C1 segment of cervical spinal cord (tissue), 14 donors: ENCODE measurements at places on chromosomes 7 and 10.

DNA sequence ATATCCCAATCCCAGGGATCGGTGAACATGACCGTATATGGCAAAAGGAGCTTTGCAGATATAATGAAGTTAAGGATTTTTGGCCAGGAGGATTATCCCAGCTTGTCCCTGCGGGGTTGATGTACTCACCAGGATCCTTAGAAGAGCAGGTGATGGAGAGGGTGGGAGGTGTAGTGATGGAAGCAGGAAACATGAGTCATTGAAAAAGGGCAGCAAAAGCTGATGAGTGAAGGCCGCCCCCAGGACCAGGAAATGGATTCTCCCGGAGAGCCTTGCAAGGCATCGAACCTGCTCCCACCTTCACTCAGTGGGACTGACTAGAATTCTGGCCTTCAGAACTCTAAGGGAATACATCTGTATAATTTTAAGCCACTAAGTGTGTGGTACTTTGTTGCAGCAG is 5.2 kb upstream of the NUPR2 start:
- DNase-seq, result no peak

DNA sequence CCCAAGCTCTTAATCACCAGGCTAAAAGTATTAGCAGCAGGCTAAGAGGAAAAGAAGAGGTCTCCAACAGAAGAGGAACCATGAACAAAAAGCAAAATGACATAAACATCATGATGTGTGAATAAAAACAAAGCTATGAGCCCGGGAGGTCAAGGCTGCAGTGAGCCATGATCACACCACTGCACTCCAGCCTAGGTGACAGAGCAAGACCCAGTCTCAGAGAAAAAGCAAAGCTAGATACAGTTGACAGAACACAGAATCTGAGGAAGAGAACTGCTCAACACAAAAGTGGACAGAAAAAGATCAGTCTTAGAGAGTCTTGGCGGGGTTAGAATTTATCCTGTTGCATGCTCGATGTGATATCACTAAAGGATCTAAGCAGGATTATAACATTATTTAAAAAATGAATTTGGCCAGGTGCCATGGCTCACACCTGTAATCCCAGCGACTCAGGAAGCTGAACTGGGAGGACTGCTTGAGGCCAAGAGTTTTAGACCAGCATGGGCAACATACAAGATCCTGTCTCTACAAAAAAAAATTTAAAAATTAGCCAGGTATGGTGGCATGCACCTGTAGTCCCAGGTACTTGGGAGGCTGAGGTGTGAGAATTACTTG is 37.5 kb downstream of the NT5C2 start:
- DNase-seq, result no peak

GRCh38 chr10:54094321-54094720 is 706.7 kb downstream of the PCDH15 start:
- no peak for DNase-seq

DNA sequence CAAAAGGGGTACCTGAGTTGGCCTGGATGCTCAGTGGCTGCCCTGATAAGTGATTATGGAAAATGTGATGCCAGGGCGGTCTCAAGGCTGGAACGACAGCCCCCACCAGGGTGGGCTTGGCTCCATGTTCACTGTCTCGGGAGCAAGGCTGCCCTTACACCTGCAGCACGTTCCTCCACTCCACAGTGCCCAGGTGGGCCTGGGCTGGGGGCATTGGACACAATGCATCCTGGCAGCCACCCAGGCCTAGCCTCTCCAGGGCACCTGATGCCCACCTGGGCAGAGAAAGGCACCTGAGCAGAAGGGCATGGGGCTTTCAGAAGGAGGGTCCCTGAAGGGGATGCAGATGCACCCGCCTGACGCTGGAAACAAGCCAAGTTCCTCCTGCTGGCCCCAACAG is 548.3 kb downstream of the DNAJB6 start:
- DNase-seq, result no peak
